CMK (cell line): ENCODE measurements at places on chromosomes 2 and 18.

DNA sequence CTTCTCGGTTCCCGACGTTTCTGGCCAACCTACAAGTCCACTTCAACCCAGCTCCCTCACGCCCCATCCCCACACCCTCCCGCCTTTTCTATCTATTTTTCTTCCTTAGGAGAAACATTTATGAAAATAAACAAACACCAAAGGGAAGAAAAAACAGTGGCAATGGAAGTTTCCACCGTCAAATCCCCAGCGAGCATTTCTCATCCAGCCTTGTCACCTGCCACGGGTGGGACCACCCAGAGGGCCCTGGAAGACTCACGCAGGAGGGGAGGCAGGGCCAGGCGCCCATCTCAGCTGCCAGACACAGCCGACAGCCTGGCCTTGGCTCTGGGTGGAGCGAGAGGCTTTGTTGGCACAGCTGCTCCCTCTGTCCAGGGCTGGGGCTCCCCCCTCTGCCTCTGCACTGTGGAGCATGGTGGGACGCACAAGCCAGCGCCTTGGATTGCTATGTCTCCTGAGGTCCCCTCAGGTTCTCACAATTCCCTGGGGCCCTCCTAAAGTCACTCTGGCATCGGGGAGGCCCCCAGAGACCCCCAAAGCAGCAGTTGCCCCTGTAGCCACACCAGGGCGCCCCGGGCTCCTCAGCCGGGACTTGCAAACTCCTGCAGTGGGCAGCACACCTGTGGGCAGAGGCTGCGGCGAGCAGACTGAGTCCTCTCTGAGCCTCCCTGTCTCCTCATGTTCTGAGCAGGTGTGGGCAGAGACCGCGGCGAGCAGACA lies 395.7 kb upstream of the SALL3 start:
- DNase-seq = no peak

- no peak for DNase-seq
Observed at GRCh38 chr2:39494784-39495251, 57.7 kb upstream of the MAP4K3 start.

DNA sequence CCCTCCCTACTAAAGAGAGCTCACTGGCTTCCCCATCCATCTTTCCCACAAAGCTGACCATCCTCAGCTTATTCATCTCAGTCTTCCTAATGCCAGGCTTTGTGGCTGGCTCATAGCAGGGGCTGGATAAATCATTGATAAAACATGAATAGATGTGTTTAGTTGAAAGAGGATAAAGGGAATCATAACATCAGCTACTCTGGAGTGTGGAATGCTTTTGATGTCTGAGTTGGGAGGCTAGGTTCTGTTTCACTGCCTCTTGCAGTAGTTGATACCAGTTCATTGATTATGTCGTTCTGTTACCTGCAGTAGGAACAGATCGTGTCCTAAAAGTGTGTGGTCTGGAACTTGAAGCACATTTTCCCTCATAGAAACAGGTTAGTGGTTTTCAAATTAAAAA lies 66.3 kb upstream of the HK2 start:
- no peak for DNase-seq

DNA sequence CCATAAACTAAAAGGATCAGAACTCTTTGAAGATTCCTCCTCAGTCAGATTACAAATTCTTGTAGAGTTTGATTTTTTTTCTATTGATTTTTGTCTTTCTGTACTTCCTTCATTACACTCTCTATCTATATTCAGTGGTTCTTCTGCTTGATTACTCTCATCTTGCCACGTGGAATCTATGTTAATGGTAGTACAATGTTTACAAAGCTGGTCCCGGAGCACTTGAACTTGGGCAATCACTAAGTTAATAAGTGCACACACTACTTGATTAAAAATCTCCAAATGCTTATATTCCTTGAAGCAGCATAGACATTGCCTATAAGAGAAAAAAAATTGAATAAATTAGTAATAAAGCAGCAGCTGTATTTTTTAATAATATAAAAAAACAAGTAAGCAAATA lies 65.1 kb downstream of the USP34 start:
- DNase-seq = no peak

DNA sequence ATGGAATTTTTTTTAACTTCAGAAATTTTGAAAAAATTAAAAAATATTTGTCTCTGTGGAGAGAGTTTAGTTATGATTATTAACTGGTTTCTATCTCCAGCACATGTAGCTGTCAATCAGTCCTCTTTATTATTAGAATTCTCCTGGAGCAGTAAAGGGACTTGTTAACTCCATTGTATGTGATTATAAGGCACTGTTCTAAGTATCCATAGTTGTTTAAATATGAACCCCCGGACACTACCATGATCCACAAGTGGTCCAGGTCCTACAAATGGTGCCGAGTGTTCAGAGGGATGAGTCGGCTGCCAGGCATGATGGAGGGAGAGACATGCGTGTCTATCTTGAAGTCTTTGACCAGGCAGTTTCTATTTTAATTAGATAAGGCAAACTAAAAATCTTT lies 492 bp downstream of the CHRNA1 start:
- DNase-seq = no peak
